ENCODE measurements at places on chromosomes 3 and 15. TPM values are rescaled to one million over a fixed set of nuclear protein-coding genes. Genes with fewer than 3 reads are reported as not detected.

Gene PLSCR1
- total RNA-seq = 43.0 TPM

Gene IQCH
- 1.2 TPM for total RNA-seq

Gene GPR149
- not detected for total RNA-seq

Gene CLASP2
- total RNA-seq = 13.2 TPM

Gene UROC1
- total RNA-seq = not detected

Gene SERPINI1
- total RNA-seq = 2.2 TPM

Gene A4GNT
- total RNA-seq = not detected

Gene ANKUB1
- not detected for total RNA-seq

Gene SKIC8
- total RNA-seq = 77.4 TPM

Gene ANKRD63
- total RNA-seq = 0.41 TPM

Gene TF
- total RNA-seq = 3.9 TPM

Gene ECE2
- not detected for total RNA-seq

Gene CEP19
- total RNA-seq = 2.7 TPM

Gene PARP15
- total RNA-seq = not detected

Gene INAFM2
- 4.8 TPM for total RNA-seq

Gene XRN1
- total RNA-seq = 3.3 TPM

Gene MORC1
- total RNA-seq = not detected

Gene DUOXA2
- total RNA-seq = not detected

Gene CORO2B
- total RNA-seq = 3.0 TPM
